ENCODE measurements at places on chromosomes 2 and 18.

- no peak for DNase-seq
These were observed 93.4 kb downstream of the GLI2 start for GRCh38 chr2:120828829-120829632.

DNA sequence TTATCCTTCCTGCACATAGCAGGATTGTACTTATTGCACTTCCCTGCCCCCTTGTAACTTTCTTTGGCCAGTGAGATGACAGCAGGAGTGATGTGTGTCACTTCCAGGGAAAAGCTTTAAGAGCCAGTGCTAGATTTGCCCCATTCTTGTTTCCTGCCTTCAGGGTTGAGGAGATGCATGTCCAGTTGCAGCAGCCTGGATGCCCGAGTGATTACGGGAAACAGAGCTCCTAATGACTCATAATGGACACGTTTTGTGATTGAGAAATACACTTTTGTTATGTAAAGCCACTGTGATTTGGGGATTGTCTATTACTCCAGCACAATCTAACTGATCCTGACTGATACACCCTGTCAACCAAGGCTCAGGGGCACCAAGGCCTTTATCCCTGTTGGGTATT lies 5.0 kb upstream of the TET3 start:
- peak; percentile 92 for DNase-seq

DNA sequence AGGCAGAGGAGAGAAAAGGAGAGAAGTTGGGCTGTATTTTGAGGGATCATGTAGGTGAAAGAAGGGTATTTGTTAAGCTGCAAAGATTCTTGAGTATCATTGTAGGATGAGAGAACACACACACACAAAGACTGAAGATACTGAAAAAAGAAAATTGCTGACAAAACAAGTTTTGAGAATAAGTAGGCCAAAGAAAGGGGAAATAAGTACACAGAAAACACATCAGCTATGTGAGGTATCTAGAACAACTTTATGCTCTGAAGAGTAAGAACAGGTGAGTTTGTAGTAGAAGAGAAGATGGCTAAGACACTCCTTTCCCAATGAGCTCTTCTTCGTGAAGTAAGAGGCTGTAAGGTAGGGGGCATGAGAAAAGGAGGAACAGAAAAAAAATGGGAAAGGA lies 28.2 kb downstream of the METTL8 start:
- DNase-seq, result no peak

- DNase-seq, result no peak
These were observed 30.0 kb downstream of the THNSL2 start for GRCh38 chr2:88199912-88200682.

DNA sequence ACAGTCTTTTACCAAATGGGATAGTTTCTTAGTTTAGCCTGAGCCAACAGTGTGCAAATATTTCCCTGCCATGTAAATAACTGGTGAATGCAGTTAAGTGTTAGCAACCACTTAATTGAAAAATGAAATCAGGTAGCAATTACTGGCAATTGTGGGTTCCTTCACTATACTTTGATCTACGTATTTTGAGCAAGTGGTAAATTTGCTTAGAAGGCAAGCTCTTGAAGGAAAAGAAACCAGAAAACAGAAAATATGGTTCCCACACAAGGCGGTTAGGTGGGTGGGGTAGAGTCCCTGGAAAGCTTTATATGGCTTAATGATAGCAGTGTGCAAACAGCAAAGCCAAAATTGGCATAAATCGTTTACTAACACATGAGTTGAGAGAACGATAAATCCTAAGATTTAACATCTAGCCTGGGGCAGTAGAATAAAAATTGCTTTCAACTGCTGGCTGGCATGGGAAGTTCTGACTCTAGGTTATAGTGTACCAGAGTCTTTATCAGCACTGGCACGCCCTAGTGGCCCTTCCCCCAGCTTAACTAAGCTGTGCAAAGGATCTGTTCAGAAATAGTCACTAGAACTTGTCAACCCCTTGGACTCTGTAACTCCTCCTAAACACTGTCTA lies 17.0 kb downstream of the SLC9A2 start:
- DNase-seq, result no peak

- DNase-seq, result peak; percentile 38
These were observed 6.3 kb downstream of the MYOM1 start for GRCh38 chr18:3213300-3214059.

- DNase-seq, result no peak
These were observed 10.3 kb upstream of the GPR17 start for GRCh38 chr2:127635380-127636237.

- DNase-seq, result no peak
These were observed 274.2 kb downstream of the DYSF start for GRCh38 chr2:71727562-71727961.

GRCh38 chr2:39494784-39495251 lies 57.7 kb upstream of the MAP4K3 start:
- peak; percentile 97 for DNase-seq

DNA sequence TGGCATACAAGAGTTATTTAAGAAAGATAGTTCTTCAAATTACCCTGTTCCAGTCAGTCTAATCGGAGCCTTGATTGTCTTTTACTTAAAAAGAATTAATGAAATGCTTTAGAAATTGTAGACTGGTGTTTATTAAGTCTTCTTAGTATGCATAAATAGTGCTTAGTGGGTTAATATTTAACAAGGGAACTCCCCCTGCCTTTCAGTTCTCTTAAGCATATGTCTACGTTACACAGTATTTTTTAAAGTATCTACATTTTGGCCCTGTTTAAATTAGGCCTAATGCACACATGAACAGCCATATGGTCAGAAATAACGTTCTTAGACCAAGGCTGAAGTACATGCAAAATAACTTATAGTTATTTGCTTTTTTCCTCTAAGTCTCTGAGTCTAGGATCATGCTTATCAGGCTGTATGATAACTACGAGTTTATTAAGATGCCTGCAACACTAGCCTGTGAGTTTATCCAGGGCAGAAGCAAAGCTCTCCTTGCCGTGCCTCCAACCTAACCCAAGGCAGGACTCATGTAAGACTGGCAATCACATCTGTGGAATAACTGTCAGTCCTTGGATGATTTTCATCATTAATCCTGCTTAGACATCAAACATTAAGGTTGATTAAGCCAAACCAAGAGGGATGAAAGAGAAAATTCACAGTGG lies 6.7 kb downstream of the BCL2 start:
- no peak for DNase-seq

DNA sequence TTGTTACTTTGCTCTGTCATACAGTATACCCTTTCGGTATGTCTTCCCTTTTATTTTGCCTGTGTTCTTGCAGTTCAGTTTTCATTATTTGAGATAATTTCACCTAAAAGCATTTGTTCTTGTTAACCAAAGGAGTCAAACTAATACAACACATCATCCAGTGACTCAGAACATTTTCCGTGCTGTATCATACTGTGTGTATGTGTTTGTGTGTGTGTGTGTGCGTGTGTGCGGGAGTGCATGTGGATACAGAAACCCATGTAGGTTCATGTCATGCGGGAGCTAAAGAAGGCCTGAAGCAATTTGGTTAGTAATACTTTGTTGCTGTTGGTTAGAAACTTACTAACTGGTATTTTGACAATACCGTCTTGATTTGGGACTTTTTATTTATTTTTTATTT lies 60.0 kb downstream of the CEP192 start:
- no peak for DNase-seq

DNA sequence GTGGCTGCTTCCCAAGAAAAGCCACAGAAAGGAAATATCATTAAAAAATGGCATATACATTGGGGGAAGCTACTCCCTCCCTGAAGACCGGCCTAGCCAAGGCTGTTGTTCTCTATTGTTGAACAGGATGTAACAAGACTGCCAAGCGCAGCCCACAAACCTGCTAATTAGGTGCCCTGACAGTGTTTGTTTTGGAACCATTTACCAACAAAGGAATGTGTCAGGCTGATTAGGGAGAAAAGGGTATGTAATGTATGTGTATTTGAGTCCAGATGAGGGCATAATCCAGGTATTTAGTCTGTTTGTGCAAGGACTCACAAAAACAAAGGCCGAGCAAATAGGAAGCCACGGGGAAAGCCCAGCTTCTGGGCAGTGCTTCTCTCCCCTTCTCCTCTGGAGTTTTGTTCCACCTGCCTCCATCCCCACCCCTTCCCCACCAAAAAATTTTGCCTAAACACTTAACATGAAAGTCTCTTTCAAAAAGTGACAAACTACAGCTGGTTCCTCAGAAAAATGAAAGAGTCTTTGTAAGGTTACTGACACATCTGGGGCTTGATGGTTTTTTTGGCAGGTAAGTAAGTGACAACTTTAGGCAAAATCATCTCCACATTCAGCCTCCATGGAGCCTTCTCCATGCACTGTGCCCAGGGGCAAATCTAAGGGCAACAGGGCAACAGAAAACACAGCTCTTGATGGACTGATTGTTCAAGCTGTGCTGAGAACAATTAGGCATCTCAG lies 78.3 kb upstream of the FZD5 start:
- peak; percentile 89 for DNase-seq

GRCh38 chr2:10168221-10168620 lies 45.7 kb downstream of the RRM2 start:
- DNase-seq, result no peak

DNA sequence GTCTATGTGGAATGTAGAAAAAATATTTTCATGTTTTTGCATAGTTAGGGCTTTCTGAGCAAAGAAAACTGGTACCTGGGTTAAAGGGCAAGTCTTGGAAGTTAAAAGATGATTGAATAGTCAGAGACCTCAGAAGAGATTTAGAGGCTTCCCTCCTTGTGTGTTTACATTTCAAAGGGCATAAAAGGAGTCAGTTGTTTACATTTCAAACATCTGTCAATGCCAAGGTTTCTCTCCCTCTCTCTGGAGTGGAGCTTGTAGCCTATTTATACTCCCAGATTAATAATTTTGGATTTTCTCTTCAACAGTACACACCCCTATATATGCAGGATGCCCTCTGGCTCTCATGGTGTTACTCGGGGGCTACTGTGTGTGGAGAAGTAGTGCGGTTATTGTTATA lies 8.6 kb downstream of the M1AP start:
- DNase-seq, result no peak

DNA sequence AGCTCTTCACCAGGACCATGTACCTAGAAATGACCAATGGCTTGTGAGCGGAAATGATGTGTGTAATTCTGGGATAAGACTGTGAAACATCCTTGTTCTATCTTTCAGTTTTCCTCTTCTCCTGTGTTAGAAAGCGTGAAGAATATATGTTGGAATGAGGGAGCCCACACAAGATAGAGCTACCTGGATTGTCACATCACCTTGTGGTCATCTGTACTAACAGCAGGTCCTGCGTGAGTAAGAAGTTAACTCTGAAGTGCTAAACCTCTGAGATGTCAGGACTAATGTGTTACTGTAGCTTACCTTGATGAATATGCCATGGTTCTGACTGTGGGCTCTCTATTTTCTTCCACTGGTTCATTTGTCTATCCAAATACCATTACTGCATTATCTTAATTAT lies 75.6 kb downstream of the FASTKD2 start:
- no peak for DNase-seq

DNA sequence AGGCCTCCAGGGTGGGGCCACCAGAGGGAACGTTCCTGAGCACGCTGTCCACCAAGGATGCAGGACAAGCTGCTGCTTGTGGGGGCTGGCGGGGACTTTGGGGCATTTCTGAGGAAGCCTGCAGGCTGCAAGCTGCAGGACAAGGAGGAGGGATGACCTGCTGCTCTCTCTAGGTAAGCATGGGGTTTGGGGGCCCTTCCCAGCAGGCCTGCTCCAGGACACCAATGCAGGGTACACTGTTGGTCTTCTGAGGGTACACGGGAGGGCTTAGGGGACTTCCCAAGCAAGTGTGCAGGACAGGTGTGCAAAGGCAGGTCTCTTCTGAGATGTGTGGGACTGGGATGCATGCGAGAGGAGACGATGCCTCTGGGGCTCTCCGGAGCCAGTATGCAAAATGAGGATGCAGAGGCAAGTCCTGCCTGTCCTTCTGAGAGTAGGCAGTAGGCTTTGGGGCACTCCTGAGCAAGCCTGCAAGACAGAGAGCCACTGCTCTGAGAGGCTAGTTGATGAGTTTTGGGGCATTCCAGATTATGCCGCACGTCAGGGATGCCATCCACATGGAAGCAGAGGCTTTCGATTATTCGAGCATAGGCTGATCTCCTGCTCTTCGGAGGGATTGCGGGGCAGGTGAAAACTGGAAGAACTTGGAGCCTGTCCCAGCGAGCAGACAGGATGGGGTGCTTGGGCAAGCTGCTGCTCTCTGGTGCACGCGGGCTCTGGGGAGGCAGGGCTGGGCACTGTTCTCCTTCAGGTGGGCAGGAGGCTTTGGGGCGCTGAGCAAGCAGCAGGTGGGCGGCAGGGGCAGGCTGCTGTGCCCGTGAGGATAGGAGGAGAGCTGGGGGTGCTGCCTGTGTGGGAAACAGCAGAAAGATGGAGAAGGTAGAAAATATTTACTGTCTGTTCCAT lies 44.6 kb downstream of the CNGA3 start:
- DNase-seq, result no peak

- DNase-seq, result no peak
These were observed 46.3 kb upstream of the LTBP1 start for GRCh38 chr2:32900246-32900973.

- peak; percentile 32 for DNase-seq
These were observed 14.7 kb downstream of the NRP2 start for GRCh38 chr2:205696927-205697441.

- DNase-seq, result peak; percentile 94
These were observed 168.1 kb downstream of the TRIB2 start for GRCh38 chr2:12884713-12885282.

- no peak for DNase-seq
These were observed 64.1 kb downstream of the TAF4B start for GRCh38 chr18:26290385-26290784.

DNA sequence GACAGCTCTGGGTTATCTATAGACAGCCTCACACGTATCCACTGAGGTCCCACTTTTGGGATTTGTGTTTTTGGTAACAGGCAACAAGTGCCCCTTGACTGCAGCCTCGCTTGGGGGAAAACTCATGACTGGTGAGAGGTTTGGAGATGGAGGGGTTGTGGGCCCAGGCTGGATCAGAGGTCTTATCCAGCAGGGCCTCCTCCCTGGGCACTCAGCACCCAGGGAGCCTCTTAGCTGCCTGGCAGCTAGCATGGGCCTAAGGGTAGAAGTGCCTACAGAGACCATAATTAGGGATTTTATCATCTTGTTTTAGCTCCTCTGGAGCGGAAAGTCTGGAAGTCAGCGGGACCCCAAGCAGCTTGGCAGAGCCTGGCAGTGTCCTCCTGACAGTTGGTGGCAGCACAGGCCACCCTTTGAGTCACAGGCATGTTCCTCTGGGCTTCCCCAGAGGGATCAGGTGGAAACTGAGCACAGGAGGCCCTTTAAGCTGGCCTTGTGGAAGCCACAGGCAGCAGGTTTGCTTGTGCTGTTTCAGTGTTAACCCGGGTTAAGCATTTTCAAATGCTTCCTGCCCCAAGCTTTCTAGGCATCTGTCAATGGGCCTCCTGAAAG lies 143.1 kb downstream of the KCTD1 start:
- DNase-seq, result peak; percentile 64

DNA sequence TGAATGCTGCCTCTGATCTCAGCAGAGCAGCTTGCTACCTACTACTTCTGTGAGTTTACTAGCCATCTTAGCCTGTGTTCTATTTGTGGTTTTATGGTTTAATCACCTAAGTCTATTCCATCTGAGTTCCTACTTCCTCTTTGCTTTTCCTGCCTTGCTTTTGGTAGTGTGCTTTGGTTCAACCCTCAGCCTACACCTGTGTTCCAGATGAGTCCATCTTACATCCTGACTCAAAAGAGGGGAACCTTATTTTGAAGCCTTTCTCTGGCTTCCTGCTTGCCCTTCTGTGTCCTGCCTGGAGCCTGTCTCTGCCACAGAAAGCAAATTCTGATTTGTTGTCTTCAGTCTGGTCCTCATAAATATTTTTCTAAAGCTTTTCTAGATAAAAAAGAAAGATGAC lies 530.3 kb upstream of the MEX3C start:
- no peak for DNase-seq

All from cardiac fibroblast (primary cell).